ENCODE measurements at places on chromosomes 12 and 14. TPM values are rescaled to one million over a fixed set of nuclear protein-coding genes. Genes with fewer than 3 reads are reported as not detected.

The AQP6 gene
- not detected for total RNA-seq

The TAS2R13 gene
- 0.90 TPM for total RNA-seq

The EFS gene
- total RNA-seq, result 2.2 TPM

DNA sequence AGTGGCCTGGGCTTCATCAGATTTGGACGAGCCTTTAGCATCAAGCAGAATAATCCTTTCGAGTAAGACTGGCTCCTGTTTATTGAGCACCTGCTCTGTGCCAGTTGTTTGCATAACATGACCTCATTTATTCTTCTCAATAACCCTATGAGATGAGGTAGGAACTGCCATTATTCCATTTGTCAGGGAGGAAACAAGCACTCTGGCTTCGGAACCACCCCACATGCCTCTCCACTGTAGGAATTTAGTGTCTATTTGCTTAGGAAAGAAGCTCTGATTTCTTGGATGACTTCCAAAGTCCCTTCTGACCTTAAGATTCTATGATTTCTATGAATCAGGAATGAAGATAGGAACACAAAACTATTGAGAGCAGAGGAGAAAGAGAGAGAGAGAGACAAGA lies 11.0 kb downstream of the SAMD4A start:
- H3K27me3 ChIP-seq, result no peaks in the 10 kb centered on the region
- peaks cover 38% of the 10 kb centered on the region for H3K4me1 ChIP-seq
- H3K4me3 ChIP-seq, result no peak overlapping the region
- peak; percentile 78 for DNase-seq
- peak overlapping the region; percentile 4 for H3K27ac ChIP-seq

DNA sequence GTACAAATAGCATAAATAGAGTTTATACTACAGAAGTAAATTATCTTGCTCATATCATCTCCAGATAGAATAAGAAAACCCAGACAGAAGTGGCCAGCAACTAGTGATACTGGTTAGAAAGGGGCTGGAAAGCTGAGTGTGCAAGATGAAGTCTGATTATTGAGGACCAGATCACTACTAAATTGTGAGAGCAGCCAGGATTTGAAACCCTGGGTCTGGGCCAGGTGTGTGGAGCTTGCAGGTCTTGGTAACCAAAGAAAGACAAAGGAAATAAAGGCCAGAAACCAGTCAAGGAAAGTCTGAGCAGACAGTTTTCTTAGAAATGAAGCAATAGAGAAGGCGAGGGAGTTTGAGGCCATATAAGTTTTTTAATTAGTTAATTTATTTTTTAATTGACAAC lies 611.8 kb downstream of the ETNK1 start:
- no peak overlapping the region for H3K27ac ChIP-seq
- no peak overlapping the region for H3K4me3 ChIP-seq

- peaks cover 7% of the 10 kb centered on the region for H3K4me1 ChIP-seq
- DNase-seq, result no peak
Observed at GRCh38 chr14:90577661-90578282, 180.9 kb downstream of the CALM1 start.

DNA sequence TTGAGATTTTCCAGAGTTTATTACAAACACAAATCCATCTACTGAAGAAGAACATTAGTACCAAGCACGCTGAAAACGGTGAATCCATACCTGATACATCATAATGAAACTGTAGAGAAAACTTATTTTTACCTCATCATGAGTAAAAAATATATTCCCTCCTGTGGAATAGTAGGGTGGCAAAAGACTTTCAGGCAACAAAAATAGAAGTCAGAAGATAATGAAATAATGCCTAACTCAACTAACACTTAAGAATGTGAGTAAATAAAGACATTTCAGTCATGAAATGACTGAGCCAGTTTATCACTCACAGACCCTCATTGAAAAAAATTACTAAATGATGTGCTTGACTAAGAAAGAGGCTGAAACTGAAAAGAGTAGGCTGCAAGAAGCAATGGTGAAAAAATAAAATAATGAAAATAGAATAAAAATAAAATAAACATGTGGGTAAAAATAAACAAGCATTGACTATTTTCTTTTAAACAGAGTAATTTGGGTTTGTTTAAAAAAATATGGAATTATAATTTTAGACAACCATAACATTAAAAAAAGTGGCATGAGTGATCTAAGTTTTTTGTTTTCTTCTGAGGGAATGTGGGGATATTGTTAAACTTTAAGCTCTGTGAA lies 148.6 kb downstream of the ASCL1 start:
- H3K27me3 ChIP-seq, result no peaks in the 10 kb centered on the region
- H3K27ac ChIP-seq, result no peak overlapping the region
- no peak overlapping the region for H3K4me3 ChIP-seq
- H3K4me1 ChIP-seq, result no peaks in the 10 kb centered on the region
- no peak for DNase-seq

- H3K27me3 ChIP-seq, result no peaks in the 10 kb centered on the region
- no peaks in the 10 kb centered on the region for H3K4me1 ChIP-seq
- H3K4me3 ChIP-seq, result no peak overlapping the region
Observed at GRCh38 chr12:14878488-14878887, 7.2 kb downstream of the MGP start.

DNA sequence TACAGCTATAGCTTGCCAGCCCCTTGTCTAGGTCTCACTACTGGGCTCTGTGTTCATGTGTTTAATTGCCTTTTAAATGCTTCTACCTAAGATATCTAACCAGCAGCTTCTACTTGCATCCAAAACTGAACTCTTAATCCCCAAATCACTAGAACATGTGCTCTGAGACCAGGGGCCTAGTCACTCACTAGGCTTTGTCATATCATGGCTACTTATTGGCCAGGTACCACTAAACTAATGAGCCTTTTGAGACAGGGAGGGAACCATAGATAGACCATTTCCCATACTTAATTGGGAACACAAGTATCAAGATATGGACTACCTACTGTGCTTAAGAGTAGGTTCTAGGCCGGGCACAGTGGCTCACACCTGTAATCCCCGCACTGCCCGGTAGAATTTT lies 6.5 kb downstream of the HSP90B1 start:
- H3K27ac ChIP-seq, result no peak overlapping the region
- peaks cover 45% of the 10 kb centered on the region for H3K36me3 ChIP-seq
- H3K27me3 ChIP-seq, result no peaks in the 10 kb centered on the region
- H3K4me3 ChIP-seq, result no peak overlapping the region
- peaks cover 2% of the 10 kb centered on the region for H3K4me1 ChIP-seq
- DNase-seq, result no peak

DNA sequence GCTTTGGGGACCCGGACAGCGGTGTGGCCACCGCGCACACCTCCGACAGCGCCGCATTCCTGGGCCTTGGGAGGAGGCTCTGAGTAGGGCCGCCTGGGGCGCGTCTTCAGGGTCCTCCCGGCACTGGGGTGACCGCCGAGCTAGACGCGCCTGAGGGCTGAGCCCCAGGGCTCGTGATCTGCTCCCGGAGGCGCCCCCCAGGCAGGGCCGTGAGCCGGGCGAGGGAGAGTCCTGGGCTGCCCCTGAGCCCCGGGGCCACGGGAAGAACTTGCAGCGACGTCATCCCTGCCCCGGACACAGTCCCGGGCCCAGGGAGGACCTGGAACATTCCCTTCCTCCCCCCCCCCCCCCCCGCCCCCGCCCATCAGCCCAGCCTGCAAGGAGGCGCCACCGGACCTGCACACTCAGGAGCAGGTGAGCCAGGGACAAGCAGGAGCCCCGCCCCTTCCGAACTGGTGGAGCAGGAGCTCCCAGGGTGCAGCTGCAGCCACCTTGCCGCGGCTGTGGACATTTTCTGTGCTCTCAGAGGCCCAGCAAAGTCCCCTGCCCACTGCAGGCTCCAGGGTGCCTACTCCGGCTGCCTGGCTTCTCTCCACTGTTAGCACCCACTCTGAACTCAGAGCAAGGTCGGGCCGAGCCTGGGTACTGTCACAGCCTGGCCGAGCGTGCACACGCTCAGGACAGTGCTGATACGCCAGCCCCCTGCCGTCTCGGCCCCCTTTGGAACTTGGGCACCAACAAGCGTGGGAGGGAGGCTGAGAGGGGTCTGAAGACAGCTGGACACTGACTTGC lies 50.7 kb downstream of the A2M start:
- H3K4me3 ChIP-seq, result peak overlapping the region; percentile 83
- no peak for DNase-seq
- H3K36me3 ChIP-seq, result no peaks in the 10 kb centered on the region
- H3K27me3 ChIP-seq, result no peaks in the 10 kb centered on the region
- no peaks in the 10 kb centered on the region for H3K4me1 ChIP-seq

DNA sequence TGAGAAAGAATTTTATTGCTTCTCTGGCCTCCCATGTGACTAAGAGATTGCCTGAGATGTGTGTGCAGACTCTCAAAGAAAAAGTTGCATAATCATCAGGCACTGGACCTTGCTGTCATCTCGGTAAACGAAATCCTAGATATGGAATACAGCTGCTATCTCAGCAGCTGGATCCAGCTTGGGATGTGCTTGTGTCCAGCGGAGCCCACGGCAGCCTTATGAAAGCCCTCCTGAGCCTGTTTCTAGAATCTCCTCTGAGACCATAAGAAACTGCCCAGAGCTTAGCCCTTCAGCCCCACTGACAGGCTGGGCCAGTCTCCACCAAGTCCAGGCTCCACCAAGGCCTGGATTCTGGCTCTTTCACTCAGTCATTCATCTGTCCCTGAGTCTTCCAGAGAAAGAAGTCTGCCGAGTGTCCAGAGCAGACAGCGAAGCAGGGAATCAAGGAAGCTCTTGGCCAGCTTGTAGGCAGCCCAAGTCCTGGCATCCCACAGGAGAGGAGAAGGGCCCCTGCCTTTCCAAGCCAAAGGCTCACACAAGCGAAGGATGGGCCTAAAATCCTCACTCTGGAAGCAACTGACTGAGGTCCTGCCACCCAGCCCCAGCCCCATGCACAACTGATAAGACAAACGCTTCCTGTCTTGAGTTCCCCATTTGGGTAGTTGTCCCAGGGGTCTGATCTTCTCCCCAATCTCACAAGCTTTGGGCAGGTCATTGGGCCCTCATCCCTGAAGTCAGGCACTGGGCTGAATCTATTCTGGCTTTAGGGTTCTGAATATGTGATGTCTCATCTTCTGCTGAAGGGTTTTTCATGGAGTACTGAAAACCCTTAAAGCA lies 97.8 kb downstream of the SEC23A start:
- DNase-seq, result peak; percentile 56
- H3K4me3 ChIP-seq, result no peak overlapping the region
- H3K27me3 ChIP-seq, result no peaks in the 10 kb centered on the region

DNA sequence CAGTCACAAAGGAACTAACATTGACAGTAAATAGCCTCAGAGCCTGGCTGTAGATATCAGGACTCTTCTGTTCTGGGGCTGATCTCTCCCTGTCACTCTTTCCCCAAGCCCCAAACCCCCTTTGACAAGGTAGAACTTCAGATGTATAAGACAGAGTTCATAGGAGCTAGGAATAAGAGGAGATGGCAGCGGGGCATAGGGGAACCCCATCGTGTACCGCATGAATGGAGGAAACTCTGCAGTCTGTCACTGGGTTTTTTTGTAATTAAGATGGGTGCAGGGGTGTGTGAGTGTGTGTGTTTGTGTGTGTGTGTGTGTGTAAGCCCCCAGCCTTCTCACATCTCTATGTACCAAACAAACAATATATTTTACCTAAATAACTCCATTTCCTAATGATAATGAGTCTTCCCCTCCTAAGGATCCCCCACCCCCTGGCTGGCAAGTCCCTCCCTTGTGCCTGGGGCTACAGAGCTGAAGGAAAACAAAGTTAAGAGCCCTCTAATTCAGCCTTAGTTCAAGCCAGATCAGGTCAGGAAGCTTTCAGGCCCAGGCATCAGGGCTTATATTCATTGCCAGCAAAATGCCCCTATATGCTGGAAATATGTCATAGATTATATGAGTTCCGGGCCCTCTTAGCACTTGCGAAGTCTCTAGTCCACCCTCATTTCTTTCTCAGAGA lies 9.1 kb upstream of the HOXC4 start:
- H3K27me3 ChIP-seq, result peaks cover 73% of the 10 kb centered on the region
- H3K27ac ChIP-seq, result no peak overlapping the region
- no peaks in the 10 kb centered on the region for H3K4me1 ChIP-seq
- no peaks in the 10 kb centered on the region for H3K36me3 ChIP-seq

DNA sequence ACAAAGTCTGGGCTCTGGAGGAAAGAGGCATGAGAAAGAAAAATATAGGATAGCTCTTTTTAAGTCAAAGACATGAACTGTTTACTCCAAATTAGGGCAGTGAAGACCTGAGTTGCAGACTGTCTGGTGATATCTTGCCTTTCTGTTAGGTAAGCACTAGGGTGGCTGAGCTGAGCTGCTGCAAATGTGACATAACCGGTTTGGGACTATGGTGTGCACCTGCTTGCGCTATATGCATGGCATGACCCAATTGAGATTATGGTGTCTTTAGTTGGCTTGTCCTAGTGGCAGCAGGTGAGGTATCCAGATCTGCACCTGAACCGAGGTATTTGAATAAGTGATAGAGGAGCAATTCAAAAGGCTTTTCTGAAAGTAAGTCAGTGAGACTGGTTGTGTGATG lies 345.6 kb downstream of the APAF1 start:
- H3K4me1 ChIP-seq, result no peaks in the 10 kb centered on the region
- no peaks in the 10 kb centered on the region for H3K36me3 ChIP-seq
- H3K4me3 ChIP-seq, result no peak overlapping the region
- no peak for DNase-seq
- no peak overlapping the region for H3K27ac ChIP-seq

DNA sequence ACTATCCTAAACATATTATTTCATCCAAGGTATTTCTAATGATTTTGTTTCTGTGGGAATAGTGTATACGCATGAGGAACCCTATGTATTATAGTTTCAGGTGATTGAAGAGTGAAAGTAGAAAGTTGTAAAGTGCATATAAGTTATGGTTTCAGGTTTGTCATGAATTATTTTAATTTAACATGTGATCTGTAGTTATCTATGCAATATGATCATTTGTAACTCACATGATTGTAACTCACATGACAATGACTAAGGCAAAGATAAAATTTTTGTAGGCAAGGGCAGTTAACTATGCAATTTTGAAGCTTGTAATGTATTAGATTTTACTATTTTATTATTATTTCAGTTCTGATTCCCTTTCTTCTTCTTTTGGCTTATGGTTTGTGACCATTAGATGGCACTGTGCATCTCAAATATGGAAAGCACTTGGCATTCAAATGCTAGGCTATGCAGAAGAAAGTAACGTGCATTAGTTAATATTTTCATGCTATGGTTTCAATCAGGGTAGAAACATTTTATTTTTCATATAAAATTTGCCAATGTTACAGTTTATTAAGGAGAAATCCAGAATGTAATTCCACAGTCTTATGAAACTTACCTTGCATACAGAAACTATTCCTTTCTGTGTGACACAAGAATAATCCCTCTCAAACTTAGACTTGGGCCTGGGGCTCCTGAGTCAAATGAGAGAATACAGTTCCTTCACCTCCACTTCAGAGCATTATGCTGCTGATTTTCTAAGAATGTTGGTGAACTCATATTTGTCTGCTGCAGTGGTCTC lies 15.8 kb upstream of the TMEM30B start:
- peaks cover 17% of the 10 kb centered on the region for H3K27me3 ChIP-seq
- no peaks in the 10 kb centered on the region for H3K36me3 ChIP-seq

- no peaks in the 10 kb centered on the region for H3K36me3 ChIP-seq
- no peak overlapping the region for H3K27ac ChIP-seq
- H3K27me3 ChIP-seq, result no peaks in the 10 kb centered on the region
- H3K4me3 ChIP-seq, result no peak overlapping the region
- no peak for DNase-seq
Observed at GRCh38 chr14:33709283-33709682, 241.6 kb downstream of the EGLN3 start.

Measured in IMR-90 (cell line).